SJCRH30 (cell line): ENCODE measurements at places on chromosomes 12 and 14. TPM values are rescaled to one million over a fixed set of nuclear protein-coding genes. Genes with fewer than 3 reads are reported as not detected.

DNA sequence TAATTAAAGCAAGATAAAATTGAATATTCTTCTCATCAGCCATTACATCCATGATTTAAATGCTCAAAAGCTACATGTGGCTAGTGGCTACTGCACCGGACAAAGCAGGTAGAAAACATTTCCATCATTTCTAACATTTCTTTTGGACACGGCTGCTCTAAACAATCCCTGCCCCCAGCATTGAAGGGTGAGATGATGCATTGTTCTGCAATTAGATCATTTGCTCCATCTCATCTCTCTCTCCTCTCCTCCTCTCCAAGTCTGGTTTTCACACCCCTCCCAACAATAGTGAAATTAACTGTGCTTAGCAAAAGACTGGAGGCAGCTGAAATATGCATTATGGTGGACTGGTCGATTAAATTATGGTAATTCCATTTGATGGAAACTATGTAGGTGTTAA, 288.5 kb downstream of the KSR2 start:
- H3K27ac ChIP-seq, result no peak overlapping the region
- no peaks in the 10 kb centered on the region for H3K36me3 ChIP-seq
- no peak overlapping the region for H3K4me3 ChIP-seq
- no peaks in the 10 kb centered on the region for H3K27me3 ChIP-seq
- DNase-seq, result no peak

BRI3BP gene
- 20.7 and 21.9 TPM in 2 replicates for total RNA-seq

DNA sequence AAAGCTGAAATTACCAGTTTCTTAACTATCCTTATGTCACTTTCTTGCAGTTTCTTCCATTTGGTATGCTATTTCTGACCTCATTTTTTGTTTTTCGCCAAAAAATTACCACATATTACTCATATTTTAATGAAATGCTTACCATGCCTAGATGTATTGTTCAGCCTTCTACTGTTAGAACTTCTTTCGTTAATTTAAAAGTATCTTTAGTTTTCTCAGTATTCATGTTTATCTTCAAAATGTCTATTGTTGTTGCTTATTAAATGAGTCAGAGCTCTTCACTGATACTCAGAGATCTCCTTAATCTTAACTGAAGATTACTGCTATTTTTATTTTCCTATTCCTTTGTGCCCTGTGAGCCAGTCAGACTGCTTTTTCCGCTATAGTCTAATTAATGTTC, 20.5 kb downstream of the RAP1B start:
- no peak for DNase-seq
- H3K27me3 ChIP-seq, result no peaks in the 10 kb centered on the region
- H3K4me3 ChIP-seq, result no peak overlapping the region
- peaks cover 44% of the 10 kb centered on the region for H3K36me3 ChIP-seq

KCNMB4 gene
- 4.1 and 4.3 TPM in 2 replicates for total RNA-seq

ALDH1L2 gene
- total RNA-seq, result 0.45 and 0.48 TPM in 2 replicates

- DNase-seq, result no peak
- H3K36me3 ChIP-seq, result no peaks in the 10 kb centered on the region
- no peak overlapping the region for H3K4me3 ChIP-seq
- H3K4me1 ChIP-seq, result peaks cover 14% of the 10 kb centered on the region
Measured at GRCh38 chr12:124626971-124627411, 59.6 kb upstream of the NCOR2 start.

DNA sequence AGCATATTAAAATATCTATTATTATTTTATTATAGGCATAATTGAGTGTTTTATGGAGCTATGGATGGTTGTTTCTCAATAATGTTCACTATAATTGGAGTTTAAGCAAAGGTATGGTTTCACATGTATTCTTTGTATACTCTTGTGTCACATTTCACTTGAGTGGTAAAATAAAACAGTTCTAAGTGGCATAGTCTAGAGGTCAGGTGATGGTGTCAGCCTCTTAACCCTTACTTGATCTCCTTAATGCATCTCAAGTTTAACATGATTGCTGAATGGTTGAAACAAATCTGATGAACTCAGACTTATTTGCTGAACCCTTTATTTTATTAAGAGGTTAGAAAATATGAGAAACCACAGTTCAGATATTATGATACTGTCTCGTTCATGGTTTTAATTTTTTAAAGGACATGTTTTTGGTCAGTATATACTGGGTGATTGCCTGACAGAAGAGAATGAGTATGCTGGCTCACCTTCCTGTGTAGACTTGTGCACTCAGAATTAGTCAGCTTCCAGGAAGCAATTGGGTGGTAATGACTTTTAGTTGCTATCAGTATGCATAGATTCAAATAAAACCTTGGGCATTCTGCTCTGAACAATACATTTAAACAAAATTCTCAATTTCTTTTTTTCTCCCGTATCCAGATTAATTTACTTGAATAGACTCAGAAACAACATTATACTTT, 464.6 kb downstream of the PCNX1 start:
- H3K27ac ChIP-seq, result no peak overlapping the region
- no peaks in the 10 kb centered on the region for H3K36me3 ChIP-seq
- H3K4me3 ChIP-seq, result no peak overlapping the region
- H3K4me1 ChIP-seq, result no peaks in the 10 kb centered on the region
